AG08395 (cell line): ENCODE measurements at places on chromosomes 5 and 9.

DNA sequence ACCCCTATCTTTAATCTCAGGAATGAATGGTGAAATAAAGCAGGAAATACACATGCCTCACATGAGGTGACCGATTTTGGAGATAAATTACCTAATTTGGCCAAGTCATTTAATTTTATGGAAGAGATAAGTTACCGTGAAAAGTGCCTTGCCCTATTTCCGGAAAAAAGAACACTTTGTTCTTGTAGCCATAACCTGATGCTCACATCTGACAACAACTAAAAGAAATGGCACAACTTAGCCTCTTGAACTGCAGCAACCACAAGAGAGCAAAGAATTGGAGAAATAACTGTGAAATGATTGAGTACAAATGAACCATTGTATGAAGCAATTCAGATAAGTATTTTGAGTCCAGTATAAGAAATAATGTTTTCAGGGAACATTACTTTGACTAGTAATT, 628.1 kb upstream of the TYRP1 start:
- no peak for DNase-seq

GRCh38 chr9:72858089-72858912, 94.6 kb downstream of the ALDH1A1 start:
- peak; percentile 45 for DNase-seq

DNA sequence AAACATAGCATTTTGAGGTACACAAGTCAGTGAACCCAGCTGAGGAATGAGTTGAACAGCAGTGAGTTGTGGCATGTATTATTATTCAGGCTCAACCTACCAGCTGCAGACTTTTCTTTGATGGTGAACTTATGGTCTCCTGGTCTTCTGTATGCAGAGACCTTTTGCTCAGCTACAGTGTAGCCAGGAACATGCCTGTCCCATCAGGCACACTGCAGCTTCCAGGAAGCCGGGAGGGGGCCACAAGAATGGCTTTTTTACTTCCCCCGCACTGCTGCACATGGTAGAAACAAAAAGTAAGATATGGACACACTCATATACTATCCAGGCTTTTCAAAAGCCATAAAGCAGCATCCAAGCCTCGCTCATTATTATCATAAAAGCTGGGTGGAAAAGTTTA, 65.3 kb upstream of the PLPP1 start:
- DNase-seq = no peak

GRCh38 chr5:147339313-147339712, 104.5 kb downstream of the STK32A start:
- DNase-seq = no peak

DNA sequence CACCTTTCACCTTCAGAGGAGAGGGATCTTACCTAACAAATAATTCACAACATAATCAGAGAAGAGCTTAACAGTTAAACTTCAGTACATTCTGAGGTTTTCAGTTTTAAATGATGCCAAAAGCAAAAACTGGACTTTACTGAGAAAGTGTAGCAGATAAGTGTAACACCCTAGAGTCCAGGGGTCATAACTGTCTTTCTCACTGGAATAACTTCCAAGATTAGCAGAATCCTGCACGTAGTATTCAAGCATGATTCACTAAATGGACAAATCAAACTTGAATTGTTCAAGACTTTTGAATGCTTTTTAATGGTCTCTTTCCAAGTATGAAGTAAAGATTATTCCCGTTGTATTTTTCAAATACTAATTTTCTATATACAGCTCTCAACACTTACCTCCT, 180.1 kb upstream of the NREP start:
- no peak for DNase-seq

DNA sequence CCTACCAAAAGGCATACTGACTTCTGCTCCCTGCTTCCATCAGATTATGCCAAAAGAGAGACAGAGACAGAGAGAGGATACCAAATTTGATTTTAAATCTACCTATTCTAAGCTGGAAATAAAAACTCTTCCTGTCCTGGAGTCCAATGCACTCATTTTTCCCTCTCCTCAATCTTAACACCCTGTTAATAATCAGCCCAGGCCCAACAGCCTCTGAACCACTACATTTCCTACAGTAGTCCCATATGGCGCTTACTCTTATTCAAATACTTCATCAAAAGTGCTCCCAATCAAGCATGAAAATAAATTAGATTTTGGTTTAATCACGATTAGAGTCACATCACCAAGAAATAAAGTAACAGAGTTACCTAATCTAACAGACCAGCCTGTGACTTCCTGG, 152.3 kb downstream of the TSSK1B start:
- DNase-seq = no peak

DNA sequence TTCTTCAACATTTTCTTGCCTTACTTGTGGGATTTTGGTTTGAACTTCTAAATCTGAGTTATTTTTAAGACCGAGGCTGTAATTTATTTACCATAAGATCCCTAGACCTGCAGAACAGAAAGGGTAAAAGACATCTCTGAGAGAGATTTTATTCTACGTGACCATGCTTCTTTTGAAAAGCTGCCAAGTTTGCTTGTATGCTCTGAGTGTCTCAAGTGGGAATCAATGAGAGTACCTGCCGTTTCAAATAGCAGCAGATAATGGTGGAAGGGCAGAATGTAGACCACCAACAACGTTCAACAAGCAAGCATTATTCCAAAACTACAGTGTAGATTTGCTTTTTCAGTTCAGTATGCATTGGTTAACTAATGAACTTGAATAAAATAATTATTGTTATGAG, 108.6 kb upstream of the MINAR2 start:
- no peak for DNase-seq

DNA sequence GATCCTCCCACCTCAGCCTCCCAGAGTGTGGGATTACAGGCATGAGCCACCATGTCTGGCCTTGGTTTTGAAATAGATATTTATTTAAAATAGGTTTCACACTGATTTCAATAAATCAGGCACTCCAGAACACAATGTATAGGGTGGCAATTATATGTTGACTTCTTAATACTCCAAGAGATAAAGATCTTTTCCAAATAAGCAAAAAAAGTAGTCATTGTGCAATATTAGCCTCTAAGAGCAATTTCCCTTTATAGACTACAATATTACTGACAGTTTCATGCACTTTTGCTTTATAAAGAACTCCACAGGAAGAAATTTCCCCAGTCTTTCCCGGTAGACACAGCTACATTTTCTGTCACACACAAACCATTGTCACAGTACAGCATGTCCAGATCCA, 23.4 kb upstream of the RUFY1 start:
- DNase-seq = no peak

DNA sequence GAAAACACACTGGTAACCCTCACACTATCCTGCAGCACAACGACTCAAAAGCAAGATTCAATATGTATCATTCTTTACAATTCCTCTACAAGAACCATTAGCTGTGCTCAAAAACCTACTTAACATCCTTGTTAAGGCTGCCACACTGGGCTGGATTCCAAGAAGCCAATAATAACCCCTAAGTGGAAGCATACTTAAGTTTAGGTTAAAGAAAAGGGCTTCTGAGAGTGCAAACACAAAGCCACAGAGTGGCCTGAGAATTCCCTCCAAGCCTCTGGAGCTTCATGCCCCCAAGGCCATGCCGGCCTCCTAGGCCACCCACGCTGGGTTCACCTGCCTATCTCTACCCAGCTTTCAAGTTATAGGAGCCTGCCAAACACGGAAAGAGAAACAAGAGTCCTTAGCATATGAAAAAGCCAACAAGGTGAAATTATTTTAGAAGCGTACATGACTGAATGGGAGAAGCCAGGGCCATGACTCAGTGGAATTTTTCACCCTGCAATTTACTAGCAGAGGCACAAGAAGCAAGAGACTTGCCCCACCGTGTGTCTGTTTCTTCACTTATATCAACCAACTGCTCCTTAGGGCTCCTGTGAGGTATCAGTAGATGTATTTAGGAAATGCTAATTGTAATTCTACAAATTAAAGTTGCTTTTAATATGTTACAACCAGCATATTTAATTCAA, 293.0 kb downstream of the SPOCK1 start:
- no peak for DNase-seq

DNA sequence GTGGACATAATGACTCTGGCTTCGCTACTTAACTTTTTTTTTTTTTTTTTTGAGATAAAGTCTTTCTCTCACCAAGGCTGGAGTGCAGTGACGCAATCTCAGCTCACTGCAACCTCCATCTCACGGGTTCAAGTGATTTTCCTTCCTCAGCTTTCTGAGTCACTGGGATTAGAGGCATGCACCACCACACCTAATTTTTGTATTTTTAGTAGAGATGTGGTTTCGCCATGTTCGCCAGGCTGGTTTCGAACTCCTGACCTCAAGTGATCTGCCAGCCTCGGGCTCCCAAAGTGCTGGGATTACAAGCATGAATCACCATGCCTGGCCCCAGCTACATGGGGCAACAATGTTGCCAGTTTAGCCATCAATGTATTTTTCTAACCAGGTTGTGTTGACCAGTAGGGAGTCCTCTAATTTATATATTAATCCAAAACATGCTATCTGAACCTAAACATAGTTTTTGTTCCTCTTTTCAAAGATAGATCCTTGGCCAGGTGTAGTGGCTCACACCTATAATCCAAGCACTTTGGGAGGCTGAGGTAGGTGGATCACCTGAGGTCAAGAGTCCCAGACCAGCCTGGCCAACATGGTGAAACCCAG, 120.3 kb upstream of the LHFPL2 start:
- no peak for DNase-seq

DNA sequence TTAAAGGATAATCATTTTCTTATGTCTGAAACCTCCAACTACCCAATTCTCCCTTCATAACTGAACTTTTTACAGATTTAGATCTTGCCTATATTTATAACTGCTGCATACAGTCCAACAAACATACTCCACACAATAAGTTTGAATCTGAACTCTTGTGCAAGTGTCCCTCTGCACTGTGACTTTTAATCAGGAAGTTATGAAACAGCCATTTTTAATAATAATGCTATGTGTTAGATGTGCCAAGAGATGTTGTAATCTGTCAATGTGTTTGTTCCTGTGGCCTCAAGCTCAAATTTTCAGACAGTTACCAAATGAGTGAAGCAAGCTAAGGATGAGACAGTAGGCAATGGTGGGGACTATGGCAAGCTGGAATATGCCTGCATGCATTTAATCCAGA, 57.6 kb upstream of the MTAP start:
- DNase-seq = peak; percentile 41

DNA sequence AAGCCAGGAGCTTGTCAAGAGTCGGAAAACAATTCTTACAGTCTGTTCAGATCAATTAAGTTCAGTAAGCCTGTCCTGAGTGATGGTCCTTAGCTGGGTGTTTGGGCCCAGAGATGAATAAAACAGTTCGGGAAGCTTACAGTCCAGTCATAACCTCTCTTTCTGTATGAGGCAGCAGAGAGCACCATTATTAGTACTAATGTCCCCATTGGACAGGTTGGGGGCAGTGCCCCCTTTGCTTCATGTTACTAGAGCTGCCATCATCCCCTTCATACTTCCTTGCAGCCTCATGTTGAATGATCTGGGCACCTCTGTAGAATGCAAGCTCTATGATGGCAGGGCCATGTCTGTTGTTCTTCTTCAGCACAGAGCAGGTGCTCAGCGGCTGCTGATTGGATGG, 9.8 kb downstream of the DOCK2 start:
- DNase-seq = no peak

- DNase-seq = no peak
Observed at GRCh38 chr5:103474677-103475076, 87.9 kb downstream of the NUDT12 start.

GRCh38 chr5:6496207-6496584, 47.5 kb downstream of the UBE2QL1 start:
- DNase-seq = no peak

GRCh38 chr5:141094481-141095262, at the start of gene PCDHB2:
Gene PCDHB2 (plus strand): TSS chr5:141094615. CDS start chr5:141094791, 176 bp downstream.
- DNase-seq = peak; percentile 41

DNA sequence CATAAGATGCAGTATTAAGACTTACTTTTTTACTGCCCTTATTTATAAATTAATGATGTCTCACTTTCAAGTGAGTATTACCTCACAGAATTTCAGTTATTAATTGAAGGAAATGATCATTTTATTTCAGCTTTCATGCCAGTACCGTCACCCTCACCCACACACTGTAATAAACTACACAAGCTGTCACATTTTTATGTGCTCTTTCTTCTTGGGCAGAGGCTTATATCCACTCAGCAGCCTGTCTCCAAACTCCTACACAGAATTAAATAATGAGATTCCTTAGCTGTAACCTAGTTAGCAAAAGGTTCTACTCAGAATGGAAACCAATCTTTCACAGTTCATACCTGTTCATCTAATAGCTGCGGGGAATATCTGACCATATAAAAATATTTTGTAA, 1915.8 kb upstream of the CDH6 start:
- no peak for DNase-seq

DNA sequence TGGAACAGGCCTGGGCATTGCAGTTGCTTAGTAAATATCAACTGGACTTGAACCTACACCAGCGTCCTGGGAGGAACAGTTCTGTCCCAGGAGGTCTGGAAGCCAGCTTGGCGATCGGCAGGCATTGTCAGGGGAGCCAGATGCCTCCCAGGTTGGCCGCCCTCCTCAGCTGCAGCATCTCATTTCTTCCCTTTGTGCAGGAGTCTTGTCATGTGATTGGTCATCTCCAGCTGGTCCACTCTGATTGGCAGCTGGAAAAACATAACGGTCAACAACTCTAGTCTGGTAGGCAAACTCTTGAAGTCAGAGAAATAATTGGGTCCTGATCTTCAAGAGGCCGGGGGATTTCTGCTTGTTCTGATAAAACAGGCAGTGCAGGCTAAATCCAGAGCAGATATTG, 29.6 kb upstream of the NCS1 start:
- no peak for DNase-seq

DNA sequence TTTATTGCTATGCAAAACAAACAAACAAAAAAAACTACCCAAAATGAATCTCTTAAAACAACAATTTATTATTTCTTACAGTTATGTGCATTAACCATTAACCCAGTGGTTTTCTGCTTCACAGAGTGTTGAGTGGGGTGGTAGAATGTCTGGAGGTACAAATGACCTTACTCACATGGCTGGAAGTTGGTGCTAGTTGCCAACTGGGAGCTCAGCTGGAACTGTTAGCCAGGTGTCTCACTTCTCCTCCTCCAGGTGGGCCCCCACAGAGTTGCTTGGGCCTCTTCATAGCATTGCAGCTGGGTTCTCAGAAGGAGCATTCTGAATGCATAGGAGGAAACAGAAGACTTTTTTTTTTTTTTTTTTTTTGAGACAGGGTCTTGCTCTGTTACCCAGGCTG, 10.5 kb upstream of the B4GALT1 start:
- DNase-seq = no peak

DNA sequence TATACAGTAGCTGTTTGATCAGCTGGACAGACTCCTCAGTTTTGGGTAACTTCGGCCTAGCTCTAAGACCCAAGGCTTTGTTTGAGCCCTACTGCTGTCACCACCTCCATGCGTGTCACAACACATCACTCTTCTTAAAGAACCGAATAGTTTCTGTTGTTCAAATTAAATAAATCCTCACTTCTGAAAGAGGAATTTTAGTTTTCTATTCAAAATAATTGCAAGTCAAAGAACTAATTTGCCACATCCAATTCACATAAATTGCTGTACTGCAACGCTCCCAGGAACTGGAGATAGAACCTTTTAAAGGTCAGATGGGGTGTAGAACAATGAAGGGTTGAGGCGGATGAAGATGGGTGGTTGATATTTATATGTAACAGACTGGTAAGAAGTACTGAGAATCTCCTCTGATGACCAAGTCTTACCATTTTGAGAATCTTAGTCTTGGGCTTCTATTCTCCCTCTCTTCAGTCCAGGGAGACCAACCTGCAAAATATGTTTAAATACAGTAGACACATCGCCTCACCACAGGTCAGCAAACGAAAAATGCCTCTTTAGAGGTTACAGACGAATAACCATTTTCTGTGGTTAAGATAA, 1.6 kb downstream of the NREP start:
- no peak for DNase-seq

- no peak for DNase-seq
Observed at GRCh38 chr9:75683591-75683990, 206.9 kb upstream of the PCSK5 start.
